Brain pericyte (primary cell): ENCODE measurements at places on chromosomes 7 and 10.

GRCh38 chr10:52465202-52465601, 151.1 kb downstream of the DKK1 start:
- DNase-seq, result no peak

DNA sequence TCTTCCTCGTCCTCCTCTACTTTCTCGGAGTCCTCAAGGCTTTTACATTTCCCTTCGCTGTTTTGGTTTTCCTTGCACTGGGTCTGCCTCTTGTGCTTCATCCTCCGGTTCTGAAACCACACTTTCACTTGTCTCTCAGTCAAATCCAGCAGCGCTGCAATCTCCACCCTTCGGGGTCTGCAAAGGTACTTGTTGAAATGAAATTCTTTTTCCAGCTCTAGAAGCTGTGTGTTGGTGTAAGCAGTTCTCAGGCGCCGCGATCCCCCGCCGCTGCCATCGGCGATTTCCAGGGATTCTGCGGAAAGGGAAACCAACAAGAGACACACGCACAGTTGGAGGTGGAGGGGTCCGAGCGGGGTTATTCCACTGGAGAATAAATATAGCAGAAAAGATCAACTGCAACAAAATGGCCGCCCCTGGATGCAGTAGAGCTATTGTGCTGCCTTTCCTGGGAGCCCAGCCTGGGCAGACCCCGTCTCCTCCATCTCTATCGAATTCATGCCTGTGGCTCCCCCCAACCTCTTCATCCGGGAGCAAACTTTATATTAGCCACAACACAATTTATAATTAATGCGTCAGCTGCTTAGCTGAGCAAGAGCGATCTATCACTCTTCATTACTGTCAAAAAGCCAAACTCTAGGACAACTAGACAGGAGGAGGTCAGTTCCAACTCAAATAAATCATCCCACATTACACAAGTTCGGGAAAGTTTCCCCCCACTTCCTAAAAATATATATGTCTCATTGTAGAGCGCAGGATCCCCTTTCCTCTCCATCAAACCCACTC, 1.1 kb downstream of the HOXA2 start:
- no peak for DNase-seq

- no peak for DNase-seq
These were observed 200.9 kb downstream of the AUTS2 start for GRCh38 chr7:69799048-69799697.

GRCh38 chr7:19362099-19362498, 216.9 kb upstream of the FERD3L start:
- no peak for DNase-seq

GRCh38 chr10:89963451-89964102, 262.2 kb downstream of the KIF20B start:
- DNase-seq, result no peak
